ENCODE measurements at places on chromosomes 1 and 21.

GRCh38 chr1:233343262-233343661 lies 15.7 kb downstream of the MAP3K21 start:
- no peak for DNase-seq

DNA sequence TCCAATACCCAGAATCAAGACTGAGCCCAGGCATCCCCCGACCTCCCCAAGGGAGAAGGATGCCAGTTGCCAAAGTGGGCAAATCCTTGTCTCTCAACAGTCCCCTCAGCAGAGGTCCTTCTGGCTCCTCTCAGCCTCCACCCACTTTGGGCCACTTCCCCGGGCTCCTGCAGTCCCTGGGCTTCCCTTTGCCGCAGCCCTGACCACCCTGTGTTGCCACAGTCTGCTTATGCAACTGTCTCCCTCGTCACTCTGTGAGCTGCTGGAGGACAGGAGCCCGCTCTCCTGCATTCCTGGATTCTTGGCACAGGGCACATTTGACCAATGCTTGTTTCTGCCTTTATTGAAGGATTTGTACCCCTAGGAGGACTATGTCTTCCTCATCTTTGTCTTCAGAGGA lies 2.9 kb upstream of the LRP8 start:
- DNase-seq, result peak; percentile 20

- no peak for DNase-seq
These were observed 900.1 kb downstream of the TTLL7 start for GRCh38 chr1:83098791-83099190.

DNA sequence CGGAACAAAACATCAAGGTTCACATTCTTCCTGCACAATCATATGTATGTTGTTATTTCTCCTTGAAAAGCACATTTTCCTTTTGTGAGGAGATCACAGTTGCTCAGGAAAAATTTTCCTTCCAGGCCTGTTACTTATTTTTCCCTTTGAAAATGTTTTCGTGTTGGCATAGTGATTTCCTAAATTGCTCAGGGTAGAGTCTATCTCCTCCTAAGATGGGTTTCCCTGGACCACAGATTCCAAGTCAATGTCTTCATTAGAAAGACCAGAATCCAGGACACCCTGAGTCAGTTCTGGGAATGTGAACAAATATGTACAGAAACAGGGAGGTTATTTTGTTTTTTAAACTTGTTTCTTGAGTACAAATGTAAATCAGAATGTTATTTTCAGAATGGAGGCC lies 94.3 kb upstream of the C1orf105 start:
- no peak for DNase-seq

- DNase-seq, result no peak
These were observed 19.9 kb upstream of the KCNE2 start for GRCh38 chr21:34343838-34344381.

DNA sequence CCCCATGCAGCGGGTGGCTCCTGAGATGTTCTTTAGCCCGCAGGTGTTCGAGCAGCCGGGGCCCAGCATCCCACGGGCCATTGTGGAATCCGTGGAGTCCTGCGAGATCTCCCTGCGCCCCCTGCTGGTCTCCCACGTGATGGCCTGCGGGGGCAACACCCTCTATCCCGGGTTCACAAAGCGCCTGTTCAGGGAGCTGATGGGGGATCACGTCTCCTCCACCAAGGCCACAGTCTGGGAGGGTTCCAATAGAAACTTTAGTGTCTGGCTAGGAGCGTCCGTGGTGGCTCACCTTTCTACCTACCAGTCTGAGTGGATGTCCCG lies 71.0 kb downstream of the ACTL8 start:
- DNase-seq, result peak; percentile 11

GRCh38 chr1:21077085-21077484 lies 99.6 kb downstream of the EIF4G3 start:
- DNase-seq, result no peak

DNA sequence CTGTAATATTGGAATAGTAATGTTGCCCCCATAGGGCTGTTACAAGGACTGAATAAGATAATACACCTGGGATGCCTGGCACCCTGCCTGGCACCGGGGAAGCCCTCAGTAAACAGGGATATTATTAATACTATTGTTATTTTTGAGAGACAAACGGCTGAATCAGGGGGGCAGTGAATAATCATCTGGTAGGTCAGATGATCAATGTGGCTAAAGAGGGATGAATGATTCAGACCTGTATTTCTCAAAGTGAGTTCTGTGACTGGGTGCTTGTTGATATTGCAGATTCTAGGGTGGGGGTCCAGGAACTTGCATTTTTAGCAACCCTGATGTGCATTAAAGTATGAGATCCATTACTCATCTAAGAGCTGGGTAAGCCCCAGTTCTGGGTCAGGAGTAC lies 46.2 kb upstream of the BCL10 start:
- DNase-seq, result no peak

DNA sequence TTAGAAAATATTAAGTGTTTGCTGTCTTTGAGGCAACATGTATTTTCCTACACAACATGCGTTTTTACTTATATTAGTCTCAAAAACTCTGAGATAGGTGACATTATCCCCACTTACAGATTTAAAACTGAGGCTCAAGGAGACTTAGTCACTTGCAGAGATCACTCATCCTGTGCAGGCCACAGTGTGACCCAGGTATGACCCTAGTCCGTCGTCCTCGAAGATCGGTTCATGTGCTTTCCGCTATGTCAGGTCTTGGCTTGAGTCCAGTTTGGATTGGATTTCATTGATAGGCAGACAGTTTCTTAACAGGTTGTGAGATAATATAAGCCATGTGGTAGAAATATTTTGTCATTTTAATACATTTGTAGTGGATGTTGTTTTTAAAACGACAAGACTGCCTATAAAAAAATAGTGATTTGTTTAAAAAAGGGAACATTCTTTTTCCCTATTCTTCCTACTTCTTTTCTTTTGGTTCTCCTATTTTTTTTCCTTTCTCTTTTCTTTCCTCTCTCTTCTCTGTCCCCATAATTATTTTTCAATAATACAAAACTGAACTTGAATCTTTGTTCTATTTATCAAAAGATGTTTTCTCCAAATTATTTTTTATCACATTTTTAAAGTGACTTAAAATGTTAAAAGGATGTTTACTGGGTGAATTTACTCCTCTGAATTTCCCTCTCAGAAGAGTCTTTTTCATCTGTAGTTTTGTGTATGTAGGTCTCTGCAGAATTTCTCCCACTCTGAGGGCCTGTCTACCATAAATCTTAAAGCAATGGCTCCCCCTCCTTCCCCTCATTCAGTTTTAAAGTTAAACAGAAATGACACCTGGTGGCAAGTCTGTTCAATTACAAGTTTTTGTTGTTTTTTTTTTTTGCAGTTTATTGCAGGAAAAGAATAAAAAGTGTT lies 81.8 kb downstream of the PHTF1 start:
- peak; percentile 60 for DNase-seq

GRCh38 chr1:8118031-8118451 lies 91.9 kb upstream of the ERRFI1 start:
- no peak for DNase-seq

- DNase-seq, result peak; percentile 52
These were observed 7.0 kb upstream of the IGSF21 start for GRCh38 chr1:18100491-18101063.

GRCh38 chr1:212771341-212771740 lies 20.2 kb downstream of the NSL1 start:
- no peak for DNase-seq

- DNase-seq, result no peak
These were observed 59.5 kb downstream of the OMA1 start for GRCh38 chr1:58487002-58487401.
